GM12892 (cell line): ENCODE measurements at places on chromosomes 12 and 14.

- no peak for DNase-seq
These were observed 362.6 kb upstream of the CLEC14A start for GRCh38 chr14:38618514-38618913.

- DNase-seq = no peak
These were observed 16.3 kb upstream of the BEGAIN start for GRCh38 chr14:100603341-100604120.

DNA sequence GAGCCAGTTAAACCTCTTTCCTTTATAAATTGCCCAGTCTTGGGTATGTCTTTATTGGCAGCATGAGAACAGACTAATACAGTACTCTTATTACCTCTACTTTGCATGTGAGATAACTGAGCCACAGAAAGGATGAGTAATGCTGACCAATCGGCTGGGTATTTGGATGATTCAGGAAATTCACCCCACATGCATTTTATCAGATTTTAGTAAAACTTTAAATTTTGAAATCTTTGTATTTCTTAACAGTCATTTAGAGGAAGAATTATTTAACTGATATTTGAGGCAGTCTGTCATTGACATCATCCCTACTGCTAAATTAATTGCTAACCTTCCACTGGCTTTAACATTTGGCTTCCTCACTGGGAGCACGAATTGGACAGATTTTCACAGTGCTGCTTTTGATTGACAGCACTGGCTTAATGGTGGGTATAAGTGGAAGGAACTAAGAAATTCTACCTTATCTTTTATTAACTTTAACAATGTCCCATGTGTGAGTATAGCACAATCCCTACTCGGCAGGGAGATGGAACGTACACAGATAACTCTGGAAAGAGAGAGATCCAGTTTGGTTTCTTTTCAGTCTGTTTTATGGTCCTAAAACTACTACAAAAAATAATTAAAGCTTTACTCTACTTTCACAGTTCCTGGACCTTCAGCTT lies 261.0 kb downstream of the DACT1 start:
- DNase-seq = no peak

DNA sequence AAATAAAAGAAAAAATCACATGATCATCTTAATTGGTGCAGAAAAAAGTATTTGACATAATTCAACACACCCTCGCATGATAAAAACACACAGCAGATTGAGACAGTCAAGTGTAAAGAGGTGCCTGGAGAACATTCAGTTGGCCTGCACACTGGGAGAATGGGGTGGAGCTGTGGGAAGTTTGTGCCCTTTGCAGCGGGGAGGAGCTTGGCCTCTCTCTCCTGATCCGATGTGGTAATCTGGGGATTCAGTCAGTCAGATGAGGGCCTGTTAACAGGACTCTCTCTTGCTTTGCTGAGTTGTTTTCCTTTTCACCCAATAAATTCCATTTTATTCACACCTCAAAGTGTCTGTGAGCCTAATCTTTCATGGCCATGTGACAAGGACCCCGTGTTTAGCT lies 5.9 kb downstream of the SERPINA6 start:
- DNase-seq = no peak
